ENCODE measurements at places on chromosomes 7 and 10. TPM values are rescaled to one million over a fixed set of nuclear protein-coding genes. Genes with fewer than 3 reads are reported as not detected.

The POLR3A gene
- 17.7 TPM for total RNA-seq

The FAM25G gene
- total RNA-seq = not detected

The OR2A5 gene
- total RNA-seq = not detected

The WNT8B gene
- total RNA-seq = not detected

The C10orf143 gene
- total RNA-seq = 0.75 TPM

Measured in Karpas-422 (cell line).